CD4-positive, alpha-beta T cell (primary cell): ENCODE measurements at places on chromosomes 12 and 14. TPM values are rescaled to one million over a fixed set of nuclear protein-coding genes. Genes with fewer than 3 reads are reported as not detected.

DNA sequence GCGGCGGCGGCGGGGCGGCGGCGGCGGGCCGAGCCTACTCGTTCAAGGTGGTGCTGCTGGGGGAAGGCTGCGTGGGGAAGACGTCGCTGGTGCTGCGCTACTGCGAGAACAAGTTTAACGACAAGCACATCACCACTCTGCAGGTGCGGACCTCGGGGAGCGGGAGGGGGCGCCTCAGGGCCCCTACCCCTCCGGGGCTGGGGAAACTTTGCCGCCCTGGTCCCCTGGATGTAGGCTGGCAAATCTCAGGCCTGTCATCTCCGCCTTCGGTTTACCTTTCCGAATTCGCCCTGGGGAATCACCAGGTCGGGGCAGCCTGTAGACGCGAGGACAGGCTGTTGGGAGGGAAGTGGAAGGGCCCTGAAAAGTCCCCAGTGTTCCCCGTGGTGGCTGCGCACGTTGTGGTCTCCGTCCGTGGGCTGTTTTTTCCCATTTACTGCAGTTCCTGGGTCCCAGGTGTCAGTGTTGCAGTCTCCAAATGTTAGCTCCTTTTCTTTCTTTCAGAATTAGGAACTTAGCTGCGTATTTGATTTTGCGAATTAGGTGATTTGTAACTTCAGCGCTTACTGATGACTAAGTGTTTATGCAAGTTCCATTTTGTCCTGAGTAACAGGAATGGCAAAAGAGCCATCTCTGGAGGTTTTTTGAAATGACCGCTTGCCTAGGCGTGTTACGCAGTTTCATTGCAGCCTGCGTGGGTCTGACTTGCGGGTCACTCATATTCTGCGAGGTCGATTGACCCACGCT lies 656 bp downstream of the RAB21 start:
- peak overlapping the region; percentile 97 for H3K27ac ChIP-seq
- peaks cover 30% of the 10 kb centered on the region for H3K4me1 ChIP-seq
- peak; percentile 66 for DNase-seq
- peaks cover 22% of the 10 kb centered on the region for H3K36me3 ChIP-seq
- no peaks in the 10 kb centered on the region for H3K27me3 ChIP-seq

DNA sequence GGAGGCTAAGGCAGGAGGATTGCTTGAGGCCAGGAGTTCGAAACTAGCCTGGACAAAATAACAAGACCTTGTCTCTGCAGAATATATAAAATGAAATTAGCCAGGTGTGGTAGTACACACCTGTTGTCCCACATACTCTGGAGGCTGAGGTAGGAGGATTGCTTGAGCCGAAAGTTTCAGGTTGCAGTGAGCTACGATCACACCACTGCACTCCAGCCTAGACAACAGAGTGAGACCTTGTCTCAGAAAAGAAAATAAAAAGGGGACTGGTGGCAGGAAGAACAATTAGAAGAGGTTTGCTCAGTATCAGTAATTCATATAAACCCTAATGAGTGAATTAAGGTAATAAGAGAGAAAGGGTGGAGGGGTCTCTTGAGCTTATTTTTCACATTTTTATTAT lies 8.0 kb downstream of the PSMA6 start:
- peak overlapping the region; percentile 37 for H3K27ac ChIP-seq
- peaks cover 60% of the 10 kb centered on the region for H3K4me1 ChIP-seq
- DNase-seq, result no peak
- H3K27me3 ChIP-seq, result no peaks in the 10 kb centered on the region

- no peak overlapping the region for H3K4me3 ChIP-seq
- no peaks in the 10 kb centered on the region for H3K36me3 ChIP-seq
- DNase-seq, result no peak
Measured at GRCh38 chr12:93982771-93983315, 165.5 kb upstream of the PLXNC1 start.

The GPD1 gene
- 0.41 TPM for total RNA-seq

DNA sequence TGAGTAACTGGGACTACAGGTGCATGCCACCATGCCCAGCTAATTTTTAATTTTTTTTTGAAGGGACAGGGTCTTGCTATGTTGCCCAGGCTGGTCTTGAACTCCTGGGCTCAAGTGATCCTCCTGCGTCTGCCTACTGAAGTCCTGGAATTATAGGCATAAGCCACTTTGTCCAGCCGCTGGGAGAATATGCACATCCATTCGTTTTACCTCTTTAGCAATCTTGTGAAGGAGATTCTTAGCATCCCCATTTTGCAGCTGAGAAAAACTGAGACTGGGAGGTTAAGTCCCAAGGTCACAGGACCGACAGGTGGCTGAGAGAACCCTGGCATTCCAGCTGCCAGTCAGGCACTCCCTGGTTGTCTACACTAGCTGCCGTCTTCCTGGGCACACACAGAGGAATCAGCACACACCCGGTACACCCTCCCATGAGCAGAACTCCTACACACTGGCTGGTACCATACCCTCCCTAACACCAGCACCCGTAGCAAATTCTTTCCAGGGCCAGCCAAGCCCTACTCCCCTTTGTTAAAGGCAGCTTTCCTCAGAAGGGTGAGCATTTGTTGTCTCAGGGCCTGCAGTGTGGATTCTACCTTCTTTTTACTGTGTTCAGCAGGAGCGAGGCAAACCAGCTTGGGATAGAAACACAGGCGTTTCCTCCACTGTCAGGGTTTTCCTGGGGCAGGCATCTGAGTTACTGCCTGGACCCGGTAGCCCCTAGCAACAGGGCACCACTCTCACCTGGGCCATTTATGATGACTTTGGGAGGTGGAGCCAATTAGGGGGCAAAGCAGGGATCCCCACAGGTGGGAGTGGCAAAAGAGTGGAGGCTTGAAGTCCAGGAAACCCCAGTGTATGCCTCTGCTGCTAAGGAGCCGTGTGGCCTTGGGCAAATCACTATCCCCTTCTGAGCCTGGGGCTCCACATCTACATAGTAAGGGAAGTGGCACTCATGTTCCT lies 70.2 kb downstream of the IRF2BPL start:
- peaks cover 82% of the 10 kb centered on the region for H3K4me1 ChIP-seq
- H3K27me3 ChIP-seq, result no peaks in the 10 kb centered on the region
- no peak overlapping the region for H3K4me3 ChIP-seq
- peak overlapping the region; percentile 78 for H3K27ac ChIP-seq
